Suppressor macrophage treated with lipopolysaccharide for 1 hour (primary cell): ENCODE measurements at places on chromosomes 16 and 17.

GRCh38 chr17:42312285-42313130, 24.2 kb downstream of the STAT5A start:
- DNase-seq: peak; percentile 60

DNA sequence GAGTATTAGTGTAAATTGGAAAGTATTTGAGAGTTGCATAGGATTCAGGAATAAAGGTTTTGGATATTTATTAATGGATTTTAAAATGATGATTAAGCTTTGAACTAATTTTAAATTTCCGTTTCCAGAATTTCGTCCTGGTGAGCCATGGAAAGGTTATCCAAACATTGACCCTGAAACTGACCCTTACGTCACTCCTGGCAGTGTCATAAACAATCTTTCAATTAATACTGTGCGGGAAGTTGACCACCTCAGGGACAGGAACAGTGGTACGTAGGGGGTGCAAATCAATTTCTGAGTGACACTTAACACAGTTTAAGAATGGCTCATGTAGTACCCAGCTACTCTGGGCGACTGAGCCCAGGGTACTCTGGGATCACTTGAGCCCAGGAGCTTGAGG, 29.1 kb upstream of the SLC5A11 start:
- DNase-seq: no peak

DNA sequence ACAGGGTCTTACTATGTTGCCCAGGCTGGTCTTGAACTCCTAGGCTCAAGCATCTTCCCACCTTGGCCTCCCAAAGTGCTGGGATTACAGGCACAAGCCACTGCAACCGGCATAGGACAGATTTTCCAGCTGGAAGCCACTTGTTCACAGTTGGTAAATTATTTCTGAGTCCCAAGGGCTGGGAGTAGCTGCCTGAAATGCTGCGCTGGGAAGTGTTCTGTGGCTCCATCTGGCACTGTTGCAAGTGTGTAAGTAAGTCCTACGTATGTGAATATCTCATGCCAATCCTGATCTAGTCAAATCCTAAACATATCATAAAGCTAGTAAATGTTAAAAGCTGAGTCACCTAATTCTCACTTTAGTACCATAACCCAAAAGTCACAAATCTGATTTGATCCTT, 48.1 kb downstream of the YWHAE start:
- DNase-seq: no peak

GRCh38 chr17:10727192-10727591, 2.6 kb downstream of the TMEM220 start:
- no peak for DNase-seq

DNA sequence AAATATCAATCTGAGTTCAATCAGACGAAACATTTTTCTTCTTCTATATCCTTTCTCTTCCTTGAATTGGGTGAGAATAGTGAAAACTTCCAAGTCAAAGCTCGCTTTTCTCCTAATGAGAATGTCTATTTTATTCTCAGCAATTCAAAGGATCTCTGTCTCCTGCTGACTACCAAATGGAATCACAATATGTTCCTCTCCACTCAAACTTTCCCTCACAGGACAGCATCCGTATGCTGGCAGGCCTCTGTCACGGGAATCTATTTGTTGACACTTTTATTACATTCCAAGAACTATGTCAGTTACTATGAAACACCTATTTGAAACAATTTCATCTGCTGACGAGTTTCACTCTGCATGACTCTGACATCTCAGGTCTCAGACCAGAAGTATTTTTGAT, 1196.6 kb downstream of the CDH11 start:
- DNase-seq: no peak

- DNase-seq: no peak
Measured at GRCh38 chr17:33014751-33015150, 23.1 kb downstream of the SPACA3 start.

DNA sequence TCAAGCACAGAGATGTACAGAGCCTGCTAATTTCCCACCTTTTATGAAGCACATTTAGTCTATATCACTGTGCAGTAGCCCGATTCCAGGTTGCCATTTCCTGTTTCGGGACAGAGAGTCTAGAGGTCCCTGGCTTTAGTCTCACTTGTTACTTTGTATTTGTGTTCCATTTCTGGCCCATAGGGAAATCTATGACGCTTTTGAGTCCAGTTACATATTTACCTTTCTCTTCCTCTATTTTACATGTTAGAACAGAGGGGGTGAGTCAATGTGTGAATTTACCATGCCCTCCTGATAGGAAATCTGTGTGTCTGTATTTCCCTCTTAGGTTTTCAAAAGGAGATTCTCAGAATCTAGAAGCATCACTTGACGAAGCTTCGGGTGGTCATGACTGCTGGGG, 227.1 kb upstream of the ZFHX3 start:
- no peak for DNase-seq

DNA sequence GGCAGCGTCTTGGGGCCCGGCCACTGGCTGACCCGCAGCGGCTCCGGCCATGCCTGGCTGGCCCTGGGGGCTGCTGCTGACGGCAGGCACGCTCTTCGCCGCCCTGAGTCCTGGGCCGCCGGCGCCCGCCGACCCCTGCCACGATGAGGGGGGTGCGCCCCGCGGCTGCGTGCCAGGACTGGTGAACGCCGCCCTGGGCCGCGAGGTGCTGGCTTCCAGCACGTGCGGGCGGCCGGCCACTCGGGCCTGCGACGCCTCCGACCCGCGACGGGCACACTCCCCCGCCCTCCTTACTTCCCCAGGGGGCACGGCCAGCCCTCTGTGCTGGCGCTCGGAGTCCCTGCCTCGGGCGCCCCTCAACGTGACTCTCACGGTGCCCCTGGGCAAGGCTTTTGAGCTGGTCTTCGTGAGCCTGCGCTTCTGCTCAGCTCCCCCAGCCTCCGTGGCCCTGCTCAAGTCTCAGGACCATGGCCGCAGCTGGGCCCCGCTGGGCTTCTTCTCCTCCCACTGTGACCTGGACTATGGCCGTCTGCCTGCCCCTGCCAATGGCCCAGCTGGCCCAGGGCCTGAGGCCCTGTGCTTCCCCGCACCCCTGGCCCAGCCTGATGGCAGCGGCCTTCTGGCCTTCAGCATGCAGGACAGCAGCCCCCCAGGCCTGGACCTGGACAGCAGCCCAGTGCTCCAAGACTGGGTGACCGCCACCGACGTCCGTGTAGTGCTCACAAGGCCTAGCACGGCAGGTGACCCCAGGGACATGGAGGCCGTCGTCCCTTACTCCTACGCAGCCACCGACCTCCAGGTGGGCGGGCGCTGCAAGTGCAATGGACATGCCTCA, 773 bp downstream of the NTN3 start:
- DNase-seq: no peak

- DNase-seq: peak; percentile 48
Measured at GRCh38 chr17:52106638-52107261, 51.8 kb downstream of the CA10 start.

- DNase-seq: no peak
Measured at GRCh38 chr16:20781697-20782096, 17.9 kb downstream of the ACSM3 start.

GRCh38 chr17:79622122-79622601, 11.3 kb upstream of the RBFOX3 start:
- DNase-seq: no peak

DNA sequence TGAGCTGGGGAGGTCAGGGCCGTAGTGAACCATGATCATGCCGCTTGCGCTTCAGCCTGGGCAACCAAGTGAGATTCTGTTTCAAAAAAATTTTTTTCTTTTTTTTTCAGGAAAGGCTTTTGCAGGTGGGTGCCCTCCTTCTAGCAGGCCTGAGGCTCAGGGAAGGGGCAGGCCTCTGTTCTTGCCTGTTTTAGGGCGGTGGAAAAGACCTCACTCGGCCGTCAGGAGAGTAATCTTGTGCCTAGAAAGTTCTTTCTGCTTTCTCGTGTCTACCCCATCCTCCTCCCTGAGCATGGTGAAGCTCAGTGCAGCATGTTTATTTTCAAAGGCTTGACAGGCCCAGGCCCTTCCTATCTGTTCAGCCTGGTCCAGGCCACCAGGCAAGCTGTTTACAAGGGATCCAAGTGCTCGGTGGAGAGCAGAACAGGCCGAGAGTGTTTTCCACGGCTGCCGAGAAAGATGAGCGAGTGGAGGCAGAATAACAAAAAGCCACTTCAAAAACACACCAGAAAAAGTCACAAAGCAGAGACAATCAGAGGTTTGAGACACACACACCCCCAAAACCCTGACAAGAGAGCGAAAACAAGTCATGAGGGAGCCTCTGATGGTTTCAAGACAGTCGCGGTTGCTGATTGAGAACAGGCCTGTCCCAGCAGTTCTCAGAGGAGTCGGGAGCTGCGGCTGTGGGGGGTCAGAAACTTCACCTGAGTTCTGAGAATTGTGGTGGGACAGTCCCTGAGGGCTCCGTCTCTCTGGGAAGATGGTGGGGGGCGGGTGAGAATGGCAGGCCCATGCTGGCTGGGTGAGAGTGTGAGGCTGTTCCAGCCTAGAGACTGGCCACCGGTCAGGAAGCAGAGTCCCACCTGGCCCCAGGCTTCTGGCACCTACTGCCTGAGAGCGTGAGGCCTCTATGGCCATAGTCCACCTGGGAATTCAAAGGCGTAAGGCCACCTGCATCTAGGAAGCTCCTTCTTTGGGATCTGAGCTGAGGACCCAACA, 37.5 kb upstream of the CCR7 start:
- no peak for DNase-seq

- DNase-seq: no peak
Measured at GRCh38 chr17:19933221-19933620, 44.4 kb downstream of the AKAP10 start.

- DNase-seq: no peak
Measured at GRCh38 chr16:11136600-11136999, 119.4 kb downstream of the SOCS1 start.

DNA sequence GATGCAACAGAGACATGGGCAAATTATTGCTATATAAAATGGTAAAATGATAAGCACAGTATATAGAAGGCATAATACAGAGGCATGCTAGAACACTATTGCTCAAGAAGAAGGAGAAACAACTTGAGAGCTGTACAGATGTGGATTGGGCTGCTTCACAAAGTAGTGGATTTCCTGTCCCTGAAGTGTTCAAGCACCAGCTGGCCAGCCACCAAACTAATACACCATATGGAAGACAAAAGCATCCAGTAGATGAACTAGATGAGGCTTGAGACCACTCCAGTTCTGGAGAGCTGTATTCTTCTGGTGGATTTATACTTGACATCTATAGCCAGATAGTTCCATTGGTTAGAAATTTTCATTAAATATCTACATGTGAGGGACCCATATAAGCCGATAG, 134.1 kb upstream of the GNAO1 start:
- DNase-seq: no peak

GRCh38 chr16:81493755-81494433, 49.3 kb downstream of the CMIP start:
- DNase-seq: peak; percentile 58

- DNase-seq: peak; percentile 35
Measured at GRCh38 chr17:75864448-75864871, 9.3 kb upstream of the WBP2 start.

GRCh38 chr16:47033176-47033575, 59.7 kb upstream of the DNAJA2 start:
- DNase-seq: no peak

GRCh38 chr16:68081861-68082628, 3.1 kb upstream of the NFATC3 start:
- DNase-seq: peak; percentile 53

GRCh38 chr17:28141313-28141712, 98.8 kb downstream of the NLK start:
- DNase-seq: no peak

DNA sequence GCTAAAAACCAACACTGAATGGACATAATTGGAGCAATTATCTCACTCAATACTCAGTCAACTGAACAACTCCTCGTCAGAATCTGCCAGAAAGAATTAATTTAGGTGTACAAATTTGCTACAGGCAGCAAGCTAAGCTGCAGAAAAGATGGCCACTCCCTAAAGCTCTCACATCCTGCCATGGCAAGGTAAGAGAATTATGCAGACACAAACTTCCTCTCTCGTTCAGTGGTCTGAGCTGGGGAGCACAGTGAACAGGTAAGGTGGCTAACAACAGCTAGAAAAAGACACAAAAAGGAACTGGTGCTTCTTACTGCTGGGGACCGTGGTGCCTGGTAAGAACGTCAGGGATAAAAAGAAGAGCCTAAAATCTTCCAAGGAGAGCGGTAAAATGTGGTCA, 74.9 kb upstream of the BCAR1 start:
- no peak for DNase-seq

- DNase-seq: no peak
Measured at GRCh38 chr17:35942588-35943186, 826 bp downstream of the LYZL6 start.

DNA sequence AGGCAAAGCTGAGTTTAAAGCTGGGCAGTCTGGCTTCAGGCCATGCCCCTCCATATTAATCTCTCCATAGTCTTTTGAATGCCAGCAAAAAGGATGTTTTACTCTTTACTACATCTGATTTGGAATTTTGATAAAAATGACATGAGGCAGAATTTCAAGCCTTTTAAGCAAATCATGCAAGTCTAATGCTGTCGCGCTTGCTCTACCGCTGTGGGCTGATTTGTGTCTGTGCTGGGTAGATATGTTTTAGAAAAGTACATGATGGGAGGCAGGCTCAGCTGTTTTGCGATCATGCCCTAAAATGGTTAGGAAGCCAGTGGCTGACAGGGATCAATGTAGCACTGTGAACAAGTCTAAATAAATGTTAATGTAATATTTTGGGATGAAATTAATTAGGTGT, 311.9 kb downstream of the CA10 start:
- no peak for DNase-seq

GRCh38 chr17:28712032-28712704, 480 bp upstream of the PROCA1 start:
- DNase-seq: peak; percentile 88

GRCh38 chr16:57485091-57485915, 990 bp downstream of the DOK4 start:
- no peak for DNase-seq

DNA sequence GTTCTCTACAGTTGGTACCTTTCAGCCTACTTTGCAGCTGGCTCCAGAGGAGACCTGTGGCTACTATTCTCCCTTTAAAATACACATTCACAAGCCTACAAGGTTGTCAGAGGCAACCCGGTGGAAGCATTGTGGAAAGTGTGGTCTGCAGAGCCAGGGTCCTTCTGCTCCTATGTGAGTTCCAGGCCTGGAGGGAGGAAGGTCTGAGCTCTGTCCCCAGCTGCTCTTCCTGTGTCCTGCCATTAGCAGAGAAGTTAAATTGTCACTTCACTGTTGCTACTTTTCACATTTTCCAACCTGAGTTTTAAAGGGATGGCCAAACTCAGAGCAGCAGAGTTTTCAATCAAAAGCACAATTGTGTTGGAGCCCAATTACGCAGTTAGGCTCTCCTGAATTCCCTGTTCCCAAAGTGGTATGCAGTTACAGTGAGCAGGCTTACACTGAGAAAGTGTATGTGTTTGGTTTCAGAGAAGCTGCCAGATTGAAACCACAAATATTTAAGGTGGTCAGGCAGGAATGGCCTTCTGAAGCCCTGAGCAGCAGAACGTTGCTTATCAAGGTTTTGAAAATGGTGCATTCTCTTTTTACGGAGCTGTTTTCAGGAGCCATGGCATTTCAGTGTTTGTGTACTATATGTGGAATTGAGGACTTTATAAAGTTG, 25.0 kb downstream of the MAP3K3 start:
- no peak for DNase-seq

DNA sequence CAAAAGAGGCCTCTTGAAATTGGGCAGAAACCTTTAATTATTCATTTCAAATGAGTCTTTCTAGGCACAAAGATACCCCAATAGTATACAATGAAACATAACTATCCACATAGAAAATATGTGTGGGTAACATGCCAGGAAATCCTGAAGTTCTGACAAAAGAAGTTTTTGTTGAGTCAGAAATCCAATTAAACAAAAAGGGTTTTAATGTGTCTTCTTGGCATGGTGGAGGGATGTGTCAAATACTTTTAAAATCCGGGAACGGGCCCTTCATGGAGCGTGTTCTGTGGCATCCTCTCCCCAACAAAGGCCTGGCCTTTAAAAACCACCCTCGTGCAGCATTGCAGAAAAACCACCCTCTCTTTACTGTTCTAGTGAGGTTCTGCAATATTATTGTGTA, 14.2 kb downstream of the CDRT4 start:
- no peak for DNase-seq
